ENCODE measurements at places on chromosomes 3 and 15.

- DNase-seq, result no peak
Observed at GRCh38 chr3:179716226-179716625, 63.4 kb downstream of the USP13 start.

DNA sequence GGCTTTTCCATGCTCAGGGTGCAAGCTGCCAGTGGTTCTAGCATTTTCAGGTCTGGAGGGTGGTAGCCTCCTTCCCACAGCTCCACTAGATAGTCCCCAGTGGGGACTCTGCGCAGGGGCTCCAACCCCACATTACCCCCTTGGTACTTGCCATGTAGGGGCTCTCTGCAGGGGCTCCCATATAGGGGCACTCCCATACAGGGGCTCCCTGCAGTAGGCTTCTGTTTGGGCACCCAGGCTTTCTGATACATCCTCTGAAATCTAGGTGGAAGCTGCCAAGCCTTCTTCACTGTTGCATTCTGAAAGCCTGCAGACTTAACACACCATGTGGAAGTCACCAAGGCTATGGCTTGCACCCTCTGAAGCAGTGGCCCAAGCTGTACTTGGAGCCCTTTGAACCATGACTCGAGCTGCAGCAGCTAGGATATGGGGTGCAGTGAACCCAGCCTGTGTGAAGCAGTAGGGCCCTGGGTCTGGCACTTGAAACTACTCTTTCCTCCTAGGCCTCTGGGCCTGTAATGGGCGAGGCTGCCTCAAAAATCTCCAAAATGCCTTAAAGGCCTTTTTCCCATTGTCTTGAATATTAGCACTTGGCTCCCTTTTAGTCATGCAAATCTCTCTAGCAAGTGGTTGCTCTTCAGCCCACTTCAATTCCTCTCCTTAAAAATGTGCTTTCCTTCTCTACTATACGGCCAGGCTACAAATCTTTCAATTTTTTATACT lies 96.4 kb downstream of the TPRA1 start:
- DNase-seq, result no peak

- DNase-seq, result no peak
Observed at GRCh38 chr3:100053951-100054620, 60.2 kb downstream of the FILIP1L start.

DNA sequence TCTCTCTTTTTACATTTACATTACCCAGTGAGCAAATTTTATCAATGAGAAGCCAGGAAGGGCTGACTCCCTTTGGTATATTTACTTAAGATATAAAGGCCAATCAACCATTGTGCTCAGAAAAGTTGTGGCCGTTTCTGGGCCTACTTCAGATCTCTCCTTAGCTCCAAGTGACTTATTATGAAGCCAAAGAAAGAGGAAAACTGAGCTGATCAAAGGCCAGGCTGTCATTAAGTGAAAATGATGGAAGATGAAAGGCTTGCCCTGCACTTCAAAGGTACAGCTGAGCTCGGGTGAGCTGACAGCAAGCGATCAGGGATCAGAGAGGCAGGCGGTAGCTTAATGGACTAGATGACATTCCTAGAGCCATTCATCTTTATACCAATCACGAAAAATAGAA lies 24.8 kb downstream of the VGLL4 start:
- peak; percentile 46 for DNase-seq

DNA sequence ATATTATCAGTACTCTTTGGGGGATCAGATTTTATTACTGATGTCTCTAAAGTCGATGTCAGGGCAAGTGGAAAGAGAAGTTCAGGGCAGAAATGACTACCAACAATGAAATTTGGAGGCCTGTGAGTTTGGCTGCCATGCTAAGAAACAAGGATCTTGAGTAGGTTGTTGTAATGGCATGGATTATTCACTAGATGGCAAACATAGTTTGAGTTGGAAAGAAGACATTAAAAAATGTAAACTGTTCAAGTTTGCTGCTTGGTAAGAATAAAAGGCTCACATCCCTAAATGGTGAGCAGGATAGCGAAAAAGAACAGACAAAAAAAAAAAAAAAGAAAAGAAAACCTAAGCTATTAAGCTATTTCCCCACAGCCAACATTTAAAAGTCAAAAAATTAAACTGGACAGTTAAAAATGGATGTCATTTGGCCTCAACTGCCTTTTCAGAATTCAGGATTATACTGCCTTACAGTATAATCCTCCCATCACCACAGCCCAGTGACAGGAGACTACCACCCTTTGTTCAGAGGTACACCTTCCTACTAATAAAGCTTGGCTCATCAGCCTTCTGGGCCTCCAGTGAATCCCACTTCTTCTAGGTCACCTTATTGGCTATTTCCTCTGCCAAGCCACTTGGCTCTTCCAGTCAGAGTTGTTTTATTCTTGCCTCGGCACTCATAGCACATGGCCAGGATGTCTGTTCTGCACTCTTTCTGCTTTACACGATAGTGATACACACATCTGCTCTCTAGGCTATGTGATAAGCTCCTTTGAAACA lies 163.7 kb downstream of the PLD1 start:
- DNase-seq, result peak; percentile 47

DNA sequence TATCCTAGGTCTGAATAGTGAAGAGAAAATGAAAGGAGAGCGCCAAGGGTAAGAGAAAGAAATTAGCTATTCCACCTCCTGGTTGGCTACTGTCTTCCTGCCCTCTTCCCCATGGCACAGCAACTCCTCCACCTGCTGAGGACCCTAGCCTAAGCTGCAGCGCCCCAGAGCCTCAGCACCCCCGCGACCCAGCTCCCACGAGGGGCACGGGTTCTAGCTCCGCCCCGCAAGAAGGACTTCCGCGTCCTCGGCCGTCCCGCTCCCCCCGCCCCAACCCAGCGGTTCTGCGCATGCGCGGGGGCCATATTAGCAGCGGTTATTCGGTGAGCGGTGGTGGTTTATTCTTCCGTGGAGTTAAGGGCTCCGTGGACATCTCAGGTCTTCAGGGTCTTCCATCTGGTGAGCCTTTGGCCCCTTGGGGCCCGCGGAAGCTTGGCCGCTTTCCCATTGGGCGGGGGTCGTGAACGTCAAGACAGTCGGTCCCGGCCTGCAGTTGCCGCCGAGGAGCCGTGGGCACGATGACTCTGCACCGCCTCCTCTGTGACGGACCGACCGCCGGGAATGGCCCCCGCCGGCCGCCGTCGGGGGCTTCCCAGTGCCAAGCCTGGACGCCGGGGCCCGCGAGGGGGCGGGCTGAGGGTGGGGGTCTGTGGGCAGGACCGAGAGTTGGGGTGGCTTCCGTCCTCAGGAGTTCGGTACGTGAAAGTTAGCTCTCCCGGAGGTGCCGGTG lies at the start of gene PSMA4:
Gene PSMA4 (plus strand): TSS at position 304 of the 730 bp plus-strand sequence. CDS start 1,484 bp downstream, outside the sequence.
- peak; percentile 98 for DNase-seq
